NCI-H187 (cell line): ENCODE measurements at places on chromosomes 7 and 10.

DNA sequence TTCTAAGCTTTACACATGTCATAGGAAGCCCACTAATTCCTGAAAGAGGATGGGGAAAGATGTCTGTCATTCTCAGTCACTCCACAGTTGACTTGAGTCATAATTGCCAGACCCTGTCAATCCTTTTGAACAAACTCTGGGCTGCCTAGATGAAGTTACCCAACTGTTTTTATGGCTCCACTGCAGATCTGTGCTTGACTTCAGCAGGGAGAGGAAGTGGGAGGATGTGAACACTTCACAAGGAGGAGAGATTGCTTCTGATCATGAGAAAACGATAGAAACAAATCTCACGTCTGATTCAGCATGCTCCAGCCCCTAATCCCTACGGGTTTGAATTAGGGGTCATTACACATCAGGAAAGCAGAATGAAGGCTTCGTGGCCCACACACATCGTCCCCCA, 596.6 kb upstream of the CELF2 start:
- DNase-seq: no peak

- DNase-seq: no peak
These were observed 21.7 kb upstream of the PFKP start for GRCh38 chr10:3045471-3046209.

DNA sequence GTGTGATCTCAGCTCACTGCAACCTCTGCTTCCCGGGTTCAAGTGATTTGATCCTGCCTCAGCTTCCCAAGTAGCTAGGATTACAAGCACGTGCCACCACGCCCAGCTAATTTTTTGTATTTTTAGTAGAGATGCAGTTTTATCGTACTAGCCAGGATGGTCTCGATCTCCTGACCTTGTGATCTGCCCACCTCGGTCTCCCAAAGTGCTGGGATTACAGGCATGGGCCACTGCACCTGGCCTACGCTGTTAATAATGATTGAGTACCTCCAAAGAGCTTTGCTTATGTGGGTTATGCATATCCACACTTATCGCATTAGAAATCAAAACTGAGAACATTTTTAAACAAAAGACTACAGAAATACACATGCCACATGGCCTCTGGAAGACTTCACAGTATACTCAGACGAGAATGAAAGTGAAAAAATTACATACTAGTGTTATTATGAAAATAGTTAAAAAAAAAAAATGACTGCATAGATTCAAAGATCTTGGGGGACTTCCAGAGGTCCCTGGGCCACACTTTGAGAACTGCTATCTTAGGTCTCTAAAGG, 25.4 kb downstream of the RPP38 start:
- DNase-seq: no peak

DNA sequence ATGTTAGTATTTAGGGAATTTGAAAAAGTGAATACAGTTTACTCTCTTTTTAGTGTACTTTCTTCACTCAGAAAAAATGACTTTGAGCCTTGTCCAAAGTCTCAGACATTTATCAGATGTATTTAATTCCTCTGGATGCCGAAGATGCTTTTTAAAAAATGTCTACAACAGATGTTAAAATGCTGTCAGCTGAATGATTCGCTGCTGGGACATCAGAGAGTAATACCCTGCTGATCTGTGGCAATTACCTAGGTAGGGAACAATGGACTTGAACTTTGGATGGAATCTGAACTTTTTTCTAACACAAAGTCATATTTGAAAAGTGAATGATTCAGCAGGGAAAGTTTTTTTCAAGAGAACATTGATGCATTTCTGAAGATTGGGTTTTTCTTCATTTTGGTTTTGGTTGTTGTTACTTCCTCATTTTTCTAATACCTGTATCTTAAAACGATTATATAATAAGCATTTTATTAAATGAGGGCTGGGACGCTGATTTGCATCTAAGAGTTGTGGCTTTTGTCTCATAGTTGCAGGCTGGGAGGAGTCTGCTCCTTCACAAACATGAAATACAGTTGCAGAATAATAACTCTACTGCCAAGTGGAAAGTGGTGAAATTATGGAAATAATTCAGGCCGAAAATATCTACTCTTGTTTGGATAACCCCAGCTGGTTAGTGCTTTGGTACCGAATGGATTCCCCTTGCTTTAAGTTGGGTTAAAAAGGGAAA, 98.0 kb downstream of the SPAG6 start:
- no peak for DNase-seq

DNA sequence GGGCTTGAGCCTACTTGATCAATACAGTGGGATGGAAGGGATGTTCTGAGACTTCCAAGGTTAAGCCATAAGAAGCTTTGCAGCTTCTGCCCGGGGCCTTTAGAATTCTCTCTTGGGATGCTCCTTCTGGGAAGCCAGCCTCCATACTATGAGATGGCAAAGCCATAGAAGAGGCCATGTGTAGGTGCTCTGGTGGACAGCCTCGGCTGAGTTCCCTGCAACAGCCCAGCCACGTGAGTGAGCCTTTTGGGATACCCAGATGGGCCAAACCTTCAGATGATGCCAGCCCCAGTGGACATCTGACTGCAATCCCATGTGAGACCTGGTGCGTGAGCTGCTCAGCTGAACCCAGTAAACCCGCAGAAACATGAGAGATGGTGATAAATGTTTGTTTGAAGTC, 370.6 kb downstream of the RPS24 start:
- no peak for DNase-seq

DNA sequence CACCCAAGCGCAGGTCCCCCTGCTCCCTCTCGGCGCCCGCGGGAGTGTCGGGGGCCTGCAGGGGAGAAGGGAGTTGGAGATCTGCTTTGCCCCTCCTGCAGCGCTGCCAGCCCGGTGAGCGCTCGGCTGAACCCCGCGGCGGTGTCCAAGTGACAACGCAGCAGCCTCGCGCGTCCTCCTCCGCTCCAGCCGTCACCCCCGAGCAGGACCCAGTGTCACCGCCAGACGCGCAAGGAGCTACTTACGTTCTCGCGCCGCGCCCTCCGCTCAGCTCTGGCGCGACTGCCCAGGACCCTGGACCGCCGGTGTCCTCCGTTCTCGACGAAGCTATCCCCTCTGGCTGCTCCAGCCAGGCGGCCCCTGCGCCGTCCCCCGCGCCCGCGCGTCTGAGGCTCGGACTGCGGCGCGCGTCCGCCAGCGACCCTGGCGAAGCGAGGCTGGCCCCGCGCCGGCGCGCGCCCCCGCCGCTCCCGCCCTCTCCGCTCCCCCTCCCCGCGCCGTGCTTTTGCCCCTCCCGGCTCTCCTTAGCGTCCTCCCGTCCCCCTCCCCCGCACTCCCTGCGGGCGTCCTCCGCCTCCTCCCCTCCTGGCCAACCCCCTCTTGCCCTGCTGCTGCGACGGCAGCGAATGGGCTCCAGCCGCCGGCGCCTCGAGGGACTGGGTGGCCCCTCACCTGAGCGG, at the start of gene NRCAM:
Gene NRCAM, minus strand, starts transcription at position 439 of the 680 bp plus-strand sequence. CDS start 216,372 bp downstream, outside the sequence.
- peak; percentile 64 for DNase-seq

DNA sequence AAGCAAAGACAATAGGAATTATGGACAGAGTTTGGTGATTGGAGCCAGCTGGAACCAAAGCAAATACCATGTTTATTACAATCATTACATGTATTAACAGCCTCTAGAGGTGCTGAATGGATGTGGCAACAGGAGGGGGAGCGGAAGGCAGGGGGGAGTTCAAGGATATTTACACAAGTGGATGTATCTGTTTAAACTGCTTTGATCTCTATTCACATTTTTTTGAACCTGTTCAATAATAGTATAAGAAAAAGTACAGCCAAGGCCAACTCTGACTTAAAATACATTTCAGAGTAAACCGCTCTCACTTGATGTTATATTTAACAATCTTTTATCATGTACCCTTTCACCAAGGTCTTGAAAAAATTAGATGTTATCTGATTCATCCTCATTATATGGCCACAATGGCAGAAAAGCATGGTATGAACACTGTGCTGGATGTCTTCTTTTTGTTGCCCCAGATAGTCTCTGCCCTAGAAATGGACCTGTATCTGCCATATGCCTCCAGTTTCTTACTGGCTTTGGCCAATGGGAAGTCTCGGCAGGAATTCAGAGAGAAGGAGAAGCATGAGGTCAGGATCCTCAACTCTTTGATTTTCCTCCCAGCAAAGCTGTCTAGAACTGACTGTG, 88.2 kb upstream of the FAM133B start:
- DNase-seq: no peak

DNA sequence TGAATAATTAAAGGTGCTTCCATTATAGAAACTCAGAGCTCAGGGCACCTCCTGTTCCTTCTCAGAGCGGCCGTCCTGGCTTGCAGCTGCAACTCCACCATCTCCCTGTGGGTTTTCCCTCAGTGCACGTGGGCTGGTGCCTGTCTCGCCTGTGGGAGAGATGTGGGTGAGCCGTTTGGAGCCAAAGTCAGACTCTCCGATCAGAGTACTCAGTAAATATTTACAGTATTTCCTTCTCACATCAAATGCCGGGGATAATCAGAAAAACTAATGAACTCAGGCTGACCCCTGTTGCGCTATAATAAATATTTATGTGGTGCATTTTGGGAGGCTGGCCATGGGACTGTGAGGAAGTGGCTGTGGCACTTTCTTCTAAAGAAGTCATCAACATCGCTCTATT, 155.8 kb upstream of the HABP2 start:
- no peak for DNase-seq

DNA sequence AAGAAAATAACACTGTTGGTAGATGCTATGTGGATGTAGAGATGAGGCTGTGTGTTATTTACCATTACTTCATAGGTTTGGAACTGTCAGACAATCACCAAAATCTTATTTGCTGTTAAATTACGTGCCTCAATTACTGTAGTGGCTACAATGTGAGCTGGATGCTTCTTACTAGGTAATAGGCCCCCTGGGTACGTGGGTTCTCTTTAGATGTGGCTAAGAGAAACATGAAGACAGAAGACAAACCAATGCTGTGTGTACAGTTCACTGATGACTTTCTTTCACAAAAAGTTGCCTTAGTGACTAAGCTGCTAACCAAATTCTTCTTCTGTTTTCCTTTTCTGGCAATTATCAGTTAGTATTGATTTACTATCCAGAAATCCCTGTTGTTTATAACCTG, 144.6 kb downstream of the SEMA3E start:
- DNase-seq: peak; percentile 6

DNA sequence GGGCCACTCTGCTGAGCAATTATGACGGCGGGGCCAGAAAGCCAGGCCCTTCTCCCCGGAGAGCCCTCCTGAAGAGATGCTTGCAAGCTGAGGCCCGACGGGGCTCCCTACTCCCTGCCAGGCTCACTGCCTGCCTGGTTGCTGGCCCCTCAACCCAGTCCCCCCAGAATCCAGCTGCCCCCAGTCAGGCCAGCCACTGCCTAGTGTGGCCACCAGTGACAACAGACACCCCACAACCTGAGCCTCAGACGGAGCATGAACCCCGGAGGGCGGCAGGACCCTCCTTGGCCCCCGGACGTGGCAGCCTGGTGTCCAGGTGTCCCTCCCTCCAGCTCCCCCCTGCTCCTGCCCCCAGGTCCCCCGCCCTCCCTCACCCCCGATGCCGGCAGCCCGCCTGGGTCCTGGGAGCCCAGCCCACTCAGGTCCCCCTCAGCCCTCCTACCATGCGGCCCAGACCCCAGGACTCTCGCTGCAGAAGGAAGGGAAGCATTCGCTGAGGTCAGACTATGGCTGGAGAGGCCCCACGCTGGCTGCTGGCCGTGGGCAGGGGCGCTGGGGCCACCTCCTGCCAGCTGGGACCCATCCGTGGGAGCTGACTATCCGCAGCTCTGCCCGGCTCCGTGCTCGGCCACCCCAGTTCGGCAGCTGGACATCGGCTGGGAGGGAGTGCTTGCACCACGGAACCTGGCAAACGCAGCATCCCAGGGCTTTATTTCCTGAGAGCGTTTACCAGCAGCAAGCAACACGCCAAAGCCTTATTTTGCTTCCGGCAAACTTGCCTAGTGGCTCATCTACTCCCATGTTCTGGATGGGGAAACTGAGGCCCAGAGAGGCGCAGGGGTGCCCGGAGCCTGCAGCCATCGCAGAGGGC, 89.8 kb downstream of the UNCX start:
- no peak for DNase-seq

GRCh38 chr10:62083412-62084267, 182.1 kb downstream of the ARID5B start:
- peak; percentile 7 for DNase-seq

DNA sequence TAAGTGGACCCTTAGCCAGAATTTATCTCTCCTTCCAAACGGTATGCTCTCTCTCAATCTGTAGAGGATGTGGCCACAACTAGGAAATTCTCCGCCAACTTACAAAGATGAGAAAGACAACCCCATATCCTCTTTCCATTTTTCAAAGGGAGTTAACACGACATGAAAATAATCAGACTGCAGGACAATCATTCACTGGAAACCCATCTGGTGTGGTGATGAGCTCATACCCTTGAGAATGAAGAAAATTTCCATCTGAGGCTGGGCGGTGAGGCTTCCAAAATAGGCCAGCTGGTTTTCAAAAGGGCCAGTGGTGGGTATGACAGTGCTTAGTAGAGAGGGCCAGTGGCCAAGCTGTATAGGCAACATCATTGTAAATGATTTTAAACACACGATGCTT, 369.6 kb downstream of the FRMD4A start:
- DNase-seq: no peak

GRCh38 chr7:97003262-97004246, 1.8 kb upstream of the DLX6 start:
- DNase-seq: no peak

DNA sequence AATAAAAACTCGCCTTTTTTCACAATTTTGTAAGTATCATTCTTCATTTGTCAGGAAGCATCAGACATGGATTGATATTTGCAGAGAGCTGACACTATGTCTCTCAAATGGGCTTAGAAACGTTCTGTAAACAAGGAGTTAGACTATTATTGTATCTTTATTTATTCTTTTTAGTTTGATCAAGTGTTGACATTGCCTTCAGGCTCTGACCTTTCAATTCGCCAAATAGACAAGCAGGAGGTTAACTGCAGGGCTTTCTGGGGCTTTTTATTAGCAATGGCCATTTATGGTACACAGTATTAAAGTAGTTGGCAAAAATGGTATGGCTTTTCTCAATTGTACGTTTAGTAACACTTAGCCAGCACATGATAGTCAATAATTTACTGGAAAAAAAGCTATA, 221.7 kb downstream of the ZWINT start:
- DNase-seq: no peak

GRCh38 chr10:47239211-47239610, 60.8 kb upstream of the GDF10 start:
- DNase-seq: no peak

DNA sequence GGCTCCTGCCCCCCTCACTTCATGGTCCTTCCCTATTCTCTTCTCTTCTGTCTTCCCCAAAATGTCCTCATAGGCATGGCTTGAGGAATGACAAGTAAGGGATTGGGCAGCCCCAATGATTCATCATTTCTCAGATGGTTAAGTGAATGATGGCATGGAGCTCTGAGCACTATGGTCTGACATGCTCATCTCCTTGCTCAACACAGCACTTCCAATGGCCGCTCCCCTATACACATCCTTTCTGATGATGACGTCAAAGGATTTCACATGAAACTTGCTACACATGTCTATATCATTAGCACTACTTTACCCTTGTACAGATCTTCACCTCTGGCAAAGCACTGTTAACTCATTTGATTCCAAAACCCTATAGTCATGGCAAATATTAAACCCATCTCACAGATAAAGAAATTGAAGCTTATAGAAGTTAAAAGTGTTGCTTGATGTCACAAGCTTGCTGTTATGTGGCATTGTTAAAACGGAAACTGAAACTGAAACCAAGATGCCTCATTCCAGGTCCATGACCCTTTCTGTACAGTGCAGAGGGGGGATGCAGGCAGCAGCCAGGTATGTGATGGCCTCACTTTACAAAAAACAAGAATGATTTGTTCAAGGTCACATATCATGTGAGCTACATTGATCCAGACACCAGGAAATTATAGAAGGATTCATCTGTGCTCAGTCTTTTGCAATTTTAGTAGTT, 90.0 kb upstream of the PLXNA4 start:
- DNase-seq: no peak
